ENCODE measurements at places on chromosomes 4 and X. TPM values are rescaled to one million over a fixed set of nuclear protein-coding genes. Genes with fewer than 3 reads are reported as not detected.

POU4F2 gene
- total RNA-seq, result 0.59 TPM

MAEA gene
- total RNA-seq, result 68.2 TPM

LDB2 gene
- 268 TPM for total RNA-seq

AMOT gene
- total RNA-seq, result 31.2 TPM

CCSER1 gene
- total RNA-seq, result 3.0 TPM

ARL9 gene
- not detected for total RNA-seq
